Activated T-helper 17 cell treated with anti-CD3 and anti-CD28 coated beads, Interleukin-2, amount 50 U/mL, for 72 hours (primary cell): ENCODE measurements at places on chromosomes 6 and 20. TPM values are rescaled to one million over a fixed set of nuclear protein-coding genes. Genes with fewer than 3 reads are reported as not detected.

The FAM162B gene
- not detected for total RNA-seq

GRCh38 chr6:75852721-75853120 lies 103.7 kb downstream of the MYO6 start:
- no peak for ATAC-seq

The OPN5 gene
- not detected for total RNA-seq

- peak; percentile 28 for ATAC-seq
These were observed 4.8 kb upstream of the SMIM28 start for GRCh38 chr6:138372711-138373463.

DNA sequence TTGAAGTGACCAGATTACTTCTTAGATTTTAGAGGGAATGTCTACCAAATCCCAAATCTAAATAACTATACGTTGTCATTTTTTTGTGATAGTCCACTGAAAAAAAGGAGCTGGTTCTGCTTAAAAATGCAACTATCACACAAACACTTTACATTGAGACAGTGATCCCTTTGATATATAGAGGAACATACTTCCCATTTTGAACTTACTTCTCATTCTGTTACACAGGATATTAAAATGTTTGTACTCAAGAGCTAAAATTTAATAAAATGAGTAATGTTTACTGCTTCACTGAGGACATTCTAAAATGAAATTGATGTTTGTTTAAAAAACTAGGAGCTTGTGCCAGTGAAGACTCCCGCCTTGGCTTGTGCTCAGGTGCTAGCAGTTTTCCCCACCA lies 174.1 kb downstream of the CARMIL1 start:
- no peak for ATAC-seq

DNA sequence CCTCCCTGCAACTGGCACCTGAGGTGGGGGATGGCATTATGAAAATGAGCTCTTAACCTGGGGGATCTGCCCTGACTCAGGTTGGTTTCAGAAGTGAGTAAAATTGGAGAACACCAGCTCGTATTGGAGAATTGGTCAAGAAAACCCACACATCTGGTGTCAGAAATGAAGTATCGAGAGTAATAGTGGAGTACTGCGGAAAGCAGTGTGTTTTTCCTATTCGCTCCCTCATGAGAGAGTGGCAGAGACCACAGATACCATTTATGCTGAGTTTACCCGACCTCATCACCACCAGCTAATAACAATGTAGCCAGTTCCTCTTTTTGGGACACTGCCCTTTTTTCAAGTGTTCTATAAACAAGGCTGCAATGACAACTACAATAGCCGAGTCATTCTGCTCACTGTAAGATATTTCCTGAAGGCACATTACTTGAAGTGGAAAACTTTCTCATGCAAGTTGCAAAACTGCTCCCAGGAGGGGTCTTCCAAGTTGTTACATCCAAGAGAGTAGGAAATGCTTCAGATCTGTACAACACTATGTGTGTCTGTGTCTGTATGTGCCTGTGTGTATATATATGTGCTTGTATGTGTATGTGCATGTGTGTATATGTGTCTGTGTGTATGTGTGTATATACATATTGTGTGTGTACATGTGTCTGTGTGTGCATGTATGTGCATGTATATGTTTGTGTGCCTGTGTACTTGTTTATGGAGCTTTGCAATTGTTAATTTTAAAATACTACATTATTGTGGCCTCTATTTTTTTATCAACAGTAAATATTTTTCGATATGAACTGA lies 106.0 kb upstream of the CST7 start:
- ATAC-seq: peak; percentile 43

GRCh38 chr6:77445214-77445613 lies 18.1 kb downstream of the HTR1B start:
- no peak for ATAC-seq

The NEDD9 gene
- total RNA-seq: 39.4 TPM

The VGLL2 gene
- total RNA-seq: not detected

- no peak for ATAC-seq
These were observed 21.4 kb downstream of the C6orf15 start for GRCh38 chr6:31090973-31091364.

DNA sequence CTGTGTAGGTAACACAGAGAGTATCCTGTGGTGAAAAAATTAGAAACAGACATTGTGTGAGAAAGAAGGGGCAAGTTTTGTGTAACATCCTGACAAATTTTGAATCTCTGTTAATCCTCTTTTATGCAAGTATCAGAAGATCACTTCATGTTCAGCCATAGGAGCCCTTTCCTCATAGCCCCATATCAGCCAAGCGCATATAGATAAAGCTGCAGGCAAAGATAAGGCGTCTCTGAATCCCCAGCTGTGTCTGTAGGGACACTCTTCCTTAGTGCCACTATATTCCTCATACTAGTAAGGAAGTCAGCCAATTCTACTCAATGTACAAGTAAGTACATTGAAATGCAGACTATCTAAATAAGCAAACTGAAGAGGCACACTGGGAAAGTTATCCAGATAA lies 22.3 kb downstream of the HTR1E start:
- ATAC-seq: no peak

The UNC5CL gene
- 6.7 TPM for total RNA-seq

GRCh38 chr6:111823831-111824607 lies 49.2 kb downstream of the FYN start:
- ATAC-seq: peak; percentile 63

The MTFR2 gene
- 31.0 TPM for total RNA-seq

DNA sequence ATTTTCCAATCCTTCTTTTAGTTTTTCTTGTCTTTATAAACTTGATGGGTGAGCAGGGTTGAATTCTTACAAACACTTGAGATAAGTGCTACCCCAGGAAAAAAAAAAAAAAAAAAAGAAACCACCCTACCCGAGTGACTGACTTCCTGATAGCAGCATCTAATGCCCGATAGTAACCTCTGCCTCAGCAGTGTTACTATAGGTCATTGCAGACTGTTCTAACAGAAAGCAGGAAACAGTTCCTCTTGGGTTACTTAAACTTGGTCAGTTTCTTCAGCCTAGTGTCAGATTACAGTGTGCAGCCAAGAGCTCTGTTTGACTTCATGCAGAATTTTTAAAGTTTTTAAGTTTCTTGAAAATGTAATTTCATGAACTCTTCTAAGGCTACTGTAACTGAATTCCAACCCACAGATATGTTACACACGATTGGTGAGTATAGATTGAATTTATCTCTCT lies 2.1 kb downstream of the MYLIP start:
- peak; percentile 65 for ATAC-seq

GRCh38 chr6:108083349-108083748 lies 8.8 kb upstream of the OSTM1 start:
- ATAC-seq: no peak

DNA sequence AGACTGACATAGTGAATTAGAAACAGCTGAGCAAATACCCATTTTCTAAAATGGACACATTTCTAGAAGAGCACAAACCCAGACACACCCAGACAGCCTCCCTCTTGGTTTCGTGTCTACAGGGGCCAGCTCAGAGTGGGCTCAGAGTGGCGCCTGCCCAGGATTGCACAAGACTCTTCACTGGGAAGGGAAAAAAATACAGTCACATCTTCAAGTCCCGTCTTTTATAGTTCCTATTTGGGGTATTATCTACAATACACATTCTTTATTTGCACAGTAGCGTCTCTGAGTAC lies 246.1 kb upstream of the AFDN start:
- no peak for ATAC-seq

GRCh38 chr6:167995731-167996151 lies 1.7 kb upstream of the KIF25 start:
- ATAC-seq: no peak

DNA sequence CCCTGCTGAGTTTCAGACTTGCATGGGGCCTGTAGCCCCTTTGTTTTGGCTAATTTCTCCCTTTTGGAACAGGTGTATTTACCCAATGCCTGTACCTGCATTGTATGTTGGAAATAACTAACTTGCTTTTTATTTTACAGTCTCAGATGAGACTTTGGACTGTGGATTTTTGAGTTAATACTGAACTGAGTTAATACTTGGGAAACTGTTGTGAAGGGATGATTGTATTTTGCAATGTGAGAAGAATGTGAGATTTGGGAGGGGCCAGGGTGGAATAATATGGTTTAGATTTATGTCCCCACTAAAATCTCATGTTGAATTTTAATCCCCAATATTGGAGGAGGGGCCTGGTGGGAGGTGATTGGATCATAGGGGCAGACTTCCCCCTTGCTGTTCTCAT lies 99.1 kb upstream of the IRAK1BP1 start:
- ATAC-seq: no peak

GRCh38 chr6:152401978-152402377 lies 235.2 kb downstream of the SYNE1 start:
- ATAC-seq: no peak

The TUBB2B gene
- not detected for total RNA-seq
